T-helper 2 cell (primary cell): ENCODE measurements at places on chromosomes 1 and 21.

DNA sequence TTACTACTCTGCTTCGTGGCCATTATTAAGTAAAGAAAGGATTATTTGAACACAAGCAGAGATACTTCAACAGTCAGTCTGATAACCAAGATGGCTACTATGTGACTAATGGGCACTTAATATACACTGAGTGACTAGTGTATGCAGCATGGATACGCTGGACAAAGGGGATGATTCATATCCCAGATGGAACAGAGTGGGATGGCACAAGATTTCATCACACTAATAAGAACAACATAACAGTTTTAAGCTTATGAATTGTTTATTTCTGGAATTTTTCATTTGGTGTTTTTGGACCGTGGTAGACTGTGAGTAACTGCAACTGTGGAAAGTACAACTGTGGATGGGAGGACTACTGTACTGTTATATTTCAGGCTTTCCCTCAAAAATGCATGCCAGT lies 9.4 kb downstream of the ZCCHC17 start:
- DNase-seq: no peak

- no peak for DNase-seq
These were observed 9.1 kb downstream of the NECAP2 start for GRCh38 chr1:16449666-16450065.

DNA sequence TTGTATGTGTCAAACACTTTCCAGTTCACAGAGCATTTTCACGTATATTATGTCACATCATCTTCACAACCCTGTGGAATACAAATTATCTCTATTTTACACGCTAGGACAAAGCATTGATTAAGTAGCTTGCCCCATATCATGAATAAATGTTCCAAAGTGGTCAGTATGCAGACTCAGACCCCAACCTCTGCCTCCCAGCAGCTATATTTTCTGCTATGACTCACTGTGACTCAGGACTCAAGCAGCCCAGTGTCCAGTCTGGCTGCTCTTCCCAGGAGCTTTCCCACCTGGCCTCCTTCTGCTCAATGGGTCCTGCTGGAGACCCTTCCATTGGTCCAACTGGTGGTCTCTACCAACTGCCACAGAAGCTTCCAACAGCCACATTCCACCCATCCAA lies 56.0 kb upstream of the RAP1A start:
- DNase-seq: no peak

GRCh38 chr1:87170157-87170556 lies 158.5 kb upstream of the LMO4 start:
- DNase-seq: no peak

- DNase-seq: peak; percentile 48
These were observed 67.6 kb downstream of the TENT5C start for GRCh38 chr1:117673405-117673804.

DNA sequence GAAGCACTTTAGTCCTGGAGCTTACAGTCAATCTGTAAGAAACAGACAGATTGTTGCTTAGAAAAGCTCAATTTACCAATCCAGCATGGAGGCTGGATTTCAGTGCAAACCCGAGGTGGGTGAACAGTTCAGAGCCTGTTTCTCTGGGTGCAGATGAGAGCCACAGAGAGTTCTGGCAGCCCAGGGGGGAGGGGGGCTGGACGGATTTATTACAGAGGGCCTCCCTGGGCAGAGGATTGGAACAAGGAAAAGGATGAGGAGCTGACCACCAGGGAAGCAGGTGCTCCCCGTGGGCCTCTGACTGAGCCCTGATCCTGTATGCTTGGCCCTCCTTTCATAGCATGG lies 38.0 kb upstream of the EPS8L3 start:
- no peak for DNase-seq

- DNase-seq: no peak
These were observed 35.3 kb upstream of the DMRTA2 start for GRCh38 chr1:50458507-50458906.

GRCh38 chr21:29084372-29084771 lies 10.9 kb upstream of the CCT8 start:
- no peak for DNase-seq

DNA sequence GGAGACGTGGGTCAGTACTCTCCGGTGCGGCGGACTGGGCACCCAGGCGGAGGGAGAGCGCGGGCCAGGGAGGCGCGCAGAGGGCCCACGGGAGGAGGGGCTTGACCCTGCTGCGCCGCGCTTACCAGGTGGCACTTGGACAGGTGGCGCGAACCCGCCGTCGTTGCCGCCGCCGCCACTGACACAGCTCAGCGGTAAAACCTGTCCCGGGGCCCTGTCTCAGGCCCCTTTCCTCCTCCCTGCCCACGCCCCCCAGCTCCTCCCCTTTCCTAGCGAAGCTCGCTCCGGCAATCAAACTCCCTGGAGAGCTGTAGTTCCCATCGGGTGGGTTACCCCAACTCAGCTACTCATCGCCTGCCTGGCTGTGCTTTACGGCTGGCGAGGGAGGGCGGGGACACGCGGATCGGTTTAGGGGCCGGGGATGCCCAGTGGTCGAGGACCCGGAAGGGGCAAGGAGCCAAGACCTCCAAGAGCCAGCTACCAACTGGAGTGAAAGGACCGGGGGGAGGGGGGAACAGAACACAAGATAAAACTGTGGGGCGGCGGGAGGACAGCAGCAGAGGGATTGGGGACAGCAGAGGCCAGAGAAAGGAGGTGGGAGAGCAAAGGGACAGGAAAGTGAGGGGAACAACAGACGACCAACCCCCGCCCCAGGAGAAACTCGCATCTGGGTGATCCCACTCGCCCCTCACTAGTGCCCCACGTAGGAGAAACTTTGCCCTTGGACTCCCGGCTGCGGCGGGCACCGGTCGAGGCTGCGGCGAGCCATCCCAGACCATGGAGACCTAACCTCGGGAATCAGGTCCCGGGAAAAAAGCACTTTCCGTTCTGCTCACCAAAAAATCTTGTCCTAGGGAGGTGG lies 2.9 kb downstream of the GFI1 start:
- peak; percentile 40 for DNase-seq

DNA sequence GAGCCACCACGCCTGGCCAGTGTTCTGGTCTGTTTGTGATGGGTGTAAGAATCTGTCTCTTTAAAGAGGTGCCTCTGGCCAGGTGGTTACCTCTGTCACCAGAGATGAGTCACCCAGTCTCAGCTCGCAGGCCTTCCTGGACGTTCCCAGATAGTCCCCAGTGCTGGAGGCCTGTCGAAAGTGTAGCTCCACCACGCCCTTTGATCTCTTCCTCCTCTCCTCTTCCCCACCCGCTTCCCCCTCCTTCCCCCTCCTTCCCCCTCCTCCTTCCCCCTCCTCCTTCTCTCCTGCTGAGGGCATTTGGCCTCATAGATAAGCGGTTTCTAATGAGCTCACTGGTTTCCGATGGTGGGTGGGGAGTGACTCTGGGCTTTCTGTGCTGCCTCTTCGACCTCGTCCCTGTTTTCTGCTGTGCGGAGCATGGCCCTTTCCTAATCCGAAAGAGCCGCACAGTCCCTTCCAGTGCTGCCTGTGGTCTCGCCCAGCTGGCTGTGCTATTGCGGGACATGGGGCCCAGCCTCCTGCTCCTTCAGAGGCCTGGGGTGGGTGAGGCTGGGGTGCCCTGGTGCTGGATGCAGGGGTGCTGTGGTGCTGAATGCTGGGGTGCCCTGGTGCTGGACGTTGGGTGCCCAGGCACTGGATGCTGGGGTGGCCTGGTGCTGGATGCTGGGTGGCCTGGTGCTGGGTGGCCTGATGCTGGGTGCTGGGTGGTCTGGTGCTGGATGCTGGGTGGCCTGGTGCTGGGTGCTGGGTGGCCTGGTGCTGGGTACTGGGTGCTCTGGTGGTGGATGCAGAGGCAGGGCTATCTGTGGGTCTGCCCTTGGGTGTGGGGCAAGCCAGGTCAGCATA lies 19.2 kb downstream of the AGPAT3 start:
- no peak for DNase-seq

DNA sequence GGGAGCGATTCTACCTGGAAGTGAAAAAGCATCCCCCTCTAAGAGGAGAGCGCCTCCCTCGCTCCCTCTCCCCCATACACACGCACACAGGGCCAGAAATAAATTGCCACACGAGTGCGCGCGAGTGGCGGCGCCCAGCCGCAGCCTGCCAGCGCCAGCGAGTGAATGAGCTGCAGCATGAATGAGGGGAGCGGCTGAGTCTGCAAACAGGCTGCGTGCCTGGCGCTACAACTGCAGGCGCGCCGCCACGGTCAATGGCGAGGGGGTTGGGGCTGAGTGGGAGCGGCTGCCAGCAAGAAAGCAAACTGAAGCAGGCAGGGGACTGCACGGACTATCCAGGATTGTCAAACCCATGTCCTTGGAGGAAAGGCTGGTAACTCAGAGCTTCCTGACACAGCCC lies 2.2 kb downstream of the CAMK1G start:
- DNase-seq: no peak

GRCh38 chr1:157659576-157660247 lies 40.9 kb downstream of the FCRL3 start:
- no peak for DNase-seq

GRCh38 chr1:225882694-225883615 lies 775 bp upstream of the TMEM63A start:
- no peak for DNase-seq
